ENCODE measurements at places on chromosomes 3 and 15.

- DNase-seq = peak; percentile 37
Measured at GRCh38 chr3:144771381-144771870, 799.8 kb downstream of the DIPK2A start.

DNA sequence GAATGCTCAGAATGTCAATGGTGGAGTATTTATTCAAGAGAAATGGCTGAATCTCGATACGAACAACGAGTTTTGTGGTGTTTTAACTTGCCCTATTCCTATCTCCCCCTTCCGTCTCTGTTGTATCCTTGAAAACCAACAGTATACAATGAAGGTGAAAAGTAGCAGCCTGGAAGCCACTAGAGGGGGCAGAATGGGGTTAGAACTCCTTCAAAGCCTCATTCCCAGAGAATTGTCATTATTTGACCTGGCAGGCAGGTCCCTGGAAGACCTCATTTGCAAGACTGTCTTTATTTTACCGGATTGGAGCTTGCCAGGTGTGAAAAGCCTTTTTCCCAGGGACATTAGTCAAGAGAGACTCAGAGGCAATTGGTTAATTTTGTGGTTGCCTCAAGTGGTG, 139.4 kb downstream of the LRRC28 start:
- DNase-seq = no peak

DNA sequence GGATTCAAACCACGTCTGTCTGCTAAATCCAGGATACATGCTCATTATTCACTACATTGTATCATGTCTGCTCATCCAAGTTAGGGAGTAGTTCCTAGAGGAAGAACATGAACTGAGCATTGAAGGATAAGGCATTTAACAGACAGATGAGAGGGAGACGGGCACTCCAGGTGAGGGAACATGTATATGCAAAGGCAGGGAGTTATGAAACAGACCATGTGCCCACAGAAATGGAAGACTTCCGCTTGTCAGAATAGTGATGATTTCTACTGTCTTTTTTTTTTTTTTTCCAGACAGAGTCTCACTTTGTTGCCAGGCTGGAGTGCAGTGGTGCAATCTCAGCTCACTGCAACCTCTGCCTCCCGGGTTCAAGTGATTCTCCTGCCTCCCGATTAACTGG, 5.0 kb upstream of the NDUFAF1 start:
- DNase-seq = no peak

GRCh38 chr3:49493901-49494300, 23.8 kb downstream of the DAG1 start:
- DNase-seq = no peak

- no peak for DNase-seq
Measured at GRCh38 chr15:70271422-70272088, 173.8 kb upstream of the TLE3 start.

GRCh38 chr3:13844286-13844685, 35.6 kb downstream of the WNT7A start:
- DNase-seq = no peak

DNA sequence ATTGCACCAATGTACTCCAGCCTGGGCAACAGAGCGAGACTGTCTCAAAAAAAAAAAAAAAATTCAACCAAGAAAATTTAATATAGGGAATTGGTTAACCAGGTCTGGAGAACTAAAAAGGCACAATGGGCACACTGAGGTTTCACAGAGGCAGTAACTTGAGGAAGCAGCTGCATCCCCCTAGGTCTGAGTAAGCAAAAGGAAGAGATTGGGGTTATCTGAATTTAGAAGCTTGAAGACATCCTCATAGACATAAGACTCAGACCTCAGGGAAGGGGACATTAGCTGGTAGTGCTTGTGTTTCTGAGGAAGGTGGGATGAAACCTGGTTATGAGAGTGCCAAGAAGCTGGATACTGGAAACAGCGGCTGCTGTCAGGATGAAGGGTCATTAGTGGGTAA, 50.1 kb upstream of the LEKR1 start:
- no peak for DNase-seq

DNA sequence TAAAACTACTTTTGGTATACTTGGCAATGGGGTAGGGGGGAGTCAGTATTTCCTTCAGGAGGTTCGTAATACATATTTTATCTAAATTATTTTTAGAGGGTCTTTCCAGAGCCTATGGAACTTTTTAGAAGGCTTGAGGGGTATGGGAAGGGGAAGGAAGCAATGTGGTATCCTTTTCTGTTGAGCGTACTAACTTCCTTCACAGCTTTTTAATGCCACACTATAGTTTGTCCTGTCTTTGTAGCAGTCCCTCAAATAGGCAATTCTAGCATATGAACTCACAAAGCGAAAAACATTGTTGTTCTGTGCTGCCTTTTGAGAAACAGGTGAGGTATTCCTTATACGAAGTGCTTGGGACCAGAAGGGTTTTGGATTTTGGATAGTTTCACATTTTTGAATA, 22.3 kb upstream of the P2RY13 start:
- DNase-seq = no peak

DNA sequence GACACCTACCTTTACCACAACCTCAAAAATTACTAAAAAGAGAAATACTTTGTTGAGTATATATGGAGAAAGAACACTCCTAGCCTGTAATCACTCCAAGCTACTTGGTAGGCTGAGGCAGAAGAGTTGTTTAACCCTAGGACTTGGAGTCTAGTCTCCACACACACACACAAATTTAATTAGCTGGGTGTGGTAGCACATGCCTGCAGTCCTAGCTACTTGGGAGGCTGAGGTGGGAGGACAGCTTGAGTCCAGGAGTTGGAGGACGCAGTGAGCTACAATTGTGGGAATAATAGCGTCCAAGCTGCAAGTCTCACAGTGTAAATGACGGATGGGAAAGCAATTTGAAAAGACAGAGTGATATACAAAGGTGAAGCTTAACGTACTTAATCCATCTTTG, 50.5 kb downstream of the LDHAL6B start:
- DNase-seq = no peak

- no peak for DNase-seq
Measured at GRCh38 chr3:133506215-133506901, 67.1 kb upstream of the CDV3 start.

- DNase-seq = no peak
Measured at GRCh38 chr15:72047020-72047419, 70.9 kb downstream of the MYO9A start.

DNA sequence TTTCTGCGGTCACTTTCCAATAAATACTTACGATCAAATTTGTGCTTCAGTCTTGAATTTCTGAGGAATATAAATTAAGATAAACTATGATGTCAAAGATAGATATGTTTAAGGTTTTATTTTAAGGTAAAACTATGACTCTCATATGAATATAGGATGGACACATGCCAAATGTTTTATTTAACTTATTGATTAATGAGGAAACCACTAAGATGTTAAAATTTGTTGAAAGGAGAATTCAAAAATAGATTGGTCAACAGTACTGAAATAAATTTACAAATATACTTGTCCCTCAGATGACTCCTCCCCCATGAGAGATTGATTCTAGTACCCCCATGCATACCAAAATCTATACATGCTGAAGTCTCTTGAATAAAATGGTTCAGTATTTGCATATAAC, 319.7 kb upstream of the KCNH8 start:
- DNase-seq = no peak

DNA sequence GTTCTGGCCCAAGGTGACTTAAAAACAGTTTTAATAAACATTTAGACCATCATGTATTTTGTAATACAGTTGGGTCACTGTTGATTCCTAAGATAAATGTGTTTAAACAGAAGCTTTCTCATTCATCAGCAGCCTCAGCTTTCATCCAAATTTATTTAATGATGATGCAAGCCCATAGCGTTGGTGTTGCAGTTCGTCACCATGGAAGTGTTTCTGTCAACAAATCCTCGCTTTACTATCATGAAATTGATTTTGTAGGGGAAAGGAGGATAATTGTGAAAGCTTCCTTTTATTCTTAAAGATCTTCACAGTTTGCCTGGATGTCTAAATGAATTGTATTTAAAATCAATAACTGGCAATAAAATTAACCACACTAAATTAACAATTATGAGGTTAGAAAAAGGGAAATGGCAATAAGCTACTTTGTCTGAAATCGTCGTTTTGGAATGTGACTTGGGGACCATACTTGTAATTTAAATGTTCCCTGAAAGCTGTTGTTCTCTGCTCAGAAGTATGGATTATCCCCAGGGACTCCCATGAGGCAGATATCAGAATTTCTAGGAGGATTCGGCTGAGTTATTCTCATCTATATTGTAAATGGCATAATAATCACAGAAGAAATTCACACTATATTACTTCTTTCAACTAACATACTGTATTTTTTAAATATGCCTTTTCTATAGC, 29.0 kb downstream of the CMSS1 start:
- DNase-seq = no peak

DNA sequence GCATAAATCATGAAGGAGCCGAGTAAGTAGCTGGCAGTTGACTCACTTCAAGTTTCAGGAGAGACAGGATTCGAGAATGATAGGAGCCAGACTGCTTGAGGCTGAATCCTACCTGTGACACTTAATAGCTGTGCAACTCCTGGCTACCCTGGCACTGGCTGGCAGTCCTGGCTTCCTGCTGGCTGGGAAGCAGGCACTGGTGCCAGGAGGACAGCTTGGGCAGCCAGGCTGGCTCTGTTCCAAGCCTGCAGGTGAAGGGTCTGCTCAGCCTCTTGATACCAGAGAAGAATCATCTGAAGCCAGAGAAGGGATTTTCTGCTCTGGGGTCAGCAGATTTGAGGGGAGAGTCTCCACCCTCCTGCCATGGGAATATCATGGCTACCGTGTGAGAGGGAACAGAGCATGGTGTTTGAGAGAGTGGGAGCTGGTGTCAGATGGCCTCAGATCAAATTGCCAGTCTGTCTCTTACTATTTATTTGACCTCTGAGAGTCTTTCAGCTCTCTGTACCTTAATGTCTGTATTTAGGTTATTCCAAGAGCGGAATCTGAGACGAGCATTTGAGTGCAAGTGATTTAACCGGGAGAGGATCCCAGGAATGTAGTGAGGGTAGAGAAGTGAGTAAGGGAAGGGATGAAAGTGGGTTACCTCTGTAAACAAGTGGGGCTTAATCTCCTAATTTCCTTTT, 4.4 kb upstream of the XIRP1 start:
- no peak for DNase-seq

- no peak for DNase-seq
Measured at GRCh38 chr15:70892912-70893560, 410 bp downstream of the LRRC49 start.

GRCh38 chr3:124131158-124131557, 139.2 kb upstream of the ROPN1 start:
- no peak for DNase-seq

DNA sequence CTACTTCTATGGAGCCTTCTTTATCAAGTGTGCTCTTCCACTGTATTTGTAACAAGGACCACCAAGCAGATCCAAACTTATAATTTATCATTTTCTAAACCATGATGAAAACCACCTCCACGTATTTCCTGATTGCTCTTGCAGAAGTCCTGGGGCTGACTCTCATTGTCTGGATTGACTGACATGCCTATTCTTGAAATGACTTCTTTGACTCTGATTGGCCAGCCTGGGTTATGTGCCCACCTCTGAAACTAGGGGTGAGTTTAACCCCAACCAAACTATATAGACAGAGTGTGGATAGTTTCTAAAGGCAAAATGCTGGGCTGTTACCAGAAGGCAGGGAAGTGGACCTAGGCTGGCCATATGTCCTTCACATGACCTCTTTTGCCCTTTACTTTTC, 12.7 kb downstream of the TMPRSS7 start:
- DNase-seq = no peak

- DNase-seq = no peak
Measured at GRCh38 chr15:63308947-63309346, 31.5 kb downstream of the APH1B start.

DNA sequence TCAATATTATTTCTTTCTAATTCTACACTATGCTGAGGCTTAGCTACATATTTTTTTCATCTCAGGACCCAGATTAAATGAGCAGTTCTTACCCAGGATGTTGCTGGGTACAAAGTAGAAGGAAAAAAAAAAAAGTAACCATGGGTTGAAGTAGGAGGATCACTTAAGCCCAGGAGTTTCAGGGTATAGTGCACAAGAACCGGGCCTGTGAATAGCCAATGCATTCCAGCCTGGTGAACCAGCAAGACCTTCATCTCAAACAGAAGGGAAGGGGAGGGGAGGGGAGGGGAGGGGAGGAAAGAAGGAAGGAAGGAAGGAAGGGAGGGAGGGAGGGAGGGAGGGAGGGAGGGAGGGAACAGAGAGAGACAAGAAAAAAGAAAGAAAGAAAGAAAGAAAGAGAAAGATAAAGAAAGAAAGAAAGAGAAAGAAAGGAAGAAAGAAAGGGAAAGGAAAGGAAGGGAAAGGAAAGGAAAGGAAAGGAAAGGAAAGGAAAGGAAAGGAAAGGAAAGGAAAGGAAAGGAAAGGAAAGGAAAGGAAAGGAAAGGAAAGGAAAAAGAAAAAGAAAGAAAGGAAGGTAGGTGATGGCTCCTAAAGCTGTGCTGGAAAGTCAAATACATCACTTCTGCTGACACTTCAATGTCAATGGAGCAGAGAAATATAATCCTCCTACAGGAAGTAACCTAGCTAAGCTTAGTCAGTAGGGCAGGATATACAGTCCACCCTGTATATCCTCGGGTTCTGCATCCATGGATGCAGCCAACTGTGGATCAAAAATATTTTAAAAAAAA, 206.8 kb upstream of the TGFBR2 start:
- DNase-seq = no peak

- DNase-seq = no peak
Measured at GRCh38 chr15:67917037-67917436, 77.2 kb upstream of the RNU6-1 start.

- DNase-seq = no peak
Measured at GRCh38 chr3:46368569-46368968, 2.2 kb upstream of the CCR5 start.

DNA sequence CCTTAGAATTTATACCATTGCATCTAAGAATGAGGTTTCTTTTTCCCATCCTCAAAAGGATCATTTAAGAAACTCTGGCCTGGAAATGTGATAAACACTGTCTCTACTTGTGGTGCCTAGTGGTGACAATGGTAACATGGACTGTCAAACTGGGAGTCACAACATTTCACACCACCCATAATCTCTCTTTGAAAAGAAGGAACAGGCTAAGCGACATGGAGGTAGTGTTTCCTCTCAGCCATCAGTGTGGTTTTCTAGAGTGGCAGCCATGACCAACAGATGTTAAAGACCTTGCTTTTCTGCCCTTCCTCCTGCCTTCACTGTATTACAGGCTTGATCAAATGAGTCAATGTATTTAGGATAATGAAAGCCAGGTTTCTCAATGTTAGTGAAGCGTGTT, 283.1 kb upstream of the STAC start:
- no peak for DNase-seq

DNA sequence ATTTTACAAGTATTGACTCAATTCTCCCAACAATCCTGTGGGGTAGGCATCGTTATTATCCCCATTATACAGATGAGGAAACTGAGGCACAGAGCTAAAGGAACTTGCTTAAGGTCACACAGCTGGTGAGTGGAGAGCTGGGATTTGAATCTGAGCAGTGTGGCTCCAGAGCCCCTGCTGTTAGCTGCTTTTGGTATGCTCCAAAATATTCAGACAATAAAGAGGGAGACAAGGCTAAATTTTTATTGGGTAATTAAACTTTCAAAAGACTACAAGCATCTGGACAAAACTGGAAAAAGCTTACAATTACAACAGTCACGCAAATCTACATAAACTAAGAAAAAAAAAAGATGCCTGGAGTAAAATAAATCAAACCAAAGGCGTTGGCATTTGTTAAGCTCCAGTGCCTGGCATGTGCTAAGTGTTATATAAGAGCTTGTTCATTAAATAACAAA, 27.7 kb downstream of the CCDC13 start:
- no peak for DNase-seq

All from SK-N-MC (cell line).